ENCODE measurements at places on chromosomes 2 and 18.

- no peak overlapping the region for H3K27ac ChIP-seq
- peaks cover 2% of the 10 kb centered on the region for H3K4me1 ChIP-seq
- no peak for DNase-seq
- H3K27me3 ChIP-seq, result no peaks in the 10 kb centered on the region
Measured at GRCh38 chr2:176500901-176501300, 231.7 kb downstream of the MTX2 start.

GRCh38 chr2:171554991-171555615, 32.8 kb downstream of the CYBRD1 start:
- no peak for DNase-seq
- H3K27me3 ChIP-seq, result no peaks in the 10 kb centered on the region
- H3K36me3 ChIP-seq, result no peaks in the 10 kb centered on the region
- no peaks in the 10 kb centered on the region for H3K4me1 ChIP-seq

DNA sequence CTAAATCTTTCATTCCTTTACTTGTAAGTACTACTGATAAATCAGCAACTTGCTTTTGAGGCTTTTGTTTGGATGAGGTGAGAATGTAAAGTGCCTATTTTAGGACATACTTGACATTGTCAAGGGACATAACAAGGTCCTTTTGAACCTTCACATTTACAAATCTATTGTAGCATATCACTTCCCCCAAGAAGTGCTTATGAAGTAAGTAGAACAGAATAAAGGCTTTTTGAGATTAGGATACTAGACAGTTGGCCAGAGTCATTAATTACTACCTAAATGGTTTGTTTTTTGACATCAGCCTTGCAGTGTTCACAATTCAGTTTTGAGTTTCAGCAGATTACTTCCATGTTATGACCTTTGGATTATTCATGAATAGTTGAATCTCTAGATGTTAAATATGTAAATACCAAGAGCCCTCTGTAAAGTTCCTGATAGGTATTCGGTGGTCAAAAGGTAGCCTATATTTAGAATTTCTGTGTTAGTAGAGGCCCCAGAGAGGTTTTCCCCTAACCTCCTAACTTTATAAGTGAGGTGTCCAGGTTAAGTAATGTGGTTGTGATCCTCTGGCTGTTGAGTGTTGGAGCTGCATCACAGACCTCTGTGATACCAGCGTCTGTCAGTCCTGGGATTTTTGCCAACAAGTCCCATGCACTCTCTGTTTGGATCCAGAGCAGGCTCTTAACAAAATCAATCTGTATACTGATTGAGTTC, 67.2 kb downstream of the LCLAT1 start:
- H3K4me3 ChIP-seq, result no peak overlapping the region
- no peak for DNase-seq
- peaks cover 7% of the 10 kb centered on the region for H3K4me1 ChIP-seq
- peaks cover 4% of the 10 kb centered on the region for H3K36me3 ChIP-seq
- no peaks in the 10 kb centered on the region for H3K27me3 ChIP-seq

DNA sequence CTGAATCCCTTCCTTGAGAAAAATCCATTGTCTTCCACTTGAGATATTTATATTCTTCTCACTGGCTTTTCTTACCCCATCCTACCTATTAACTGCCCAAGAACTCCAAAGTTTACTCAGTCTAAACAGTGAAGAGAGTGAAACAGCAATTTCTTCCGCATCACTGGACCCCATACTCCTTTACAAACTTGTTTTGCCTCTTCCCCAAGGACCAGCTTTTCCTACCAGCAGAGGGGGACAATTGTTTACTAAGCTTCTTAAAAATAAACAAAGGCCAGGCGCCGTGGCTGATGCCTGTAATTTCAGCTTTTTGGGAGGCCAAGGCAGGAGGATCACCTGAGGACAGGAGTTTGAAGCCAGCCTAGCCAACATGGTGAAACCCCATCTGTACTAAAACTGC, 52.0 kb downstream of the LRATD1 start:
- no peak for DNase-seq
- no peak overlapping the region for H3K4me3 ChIP-seq
- H3K27ac ChIP-seq, result no peak overlapping the region
- H3K4me1 ChIP-seq, result no peaks in the 10 kb centered on the region
- no peaks in the 10 kb centered on the region for H3K27me3 ChIP-seq

GRCh38 chr18:46915800-46916550, 1.3 kb downstream of the PIAS2 start:
- DNase-seq, result no peak
- H3K4me1 ChIP-seq, result peaks cover 8% of the 10 kb centered on the region
- H3K27ac ChIP-seq, result no peak overlapping the region
- no peaks in the 10 kb centered on the region for H3K27me3 ChIP-seq
- no peaks in the 10 kb centered on the region for H3K36me3 ChIP-seq

DNA sequence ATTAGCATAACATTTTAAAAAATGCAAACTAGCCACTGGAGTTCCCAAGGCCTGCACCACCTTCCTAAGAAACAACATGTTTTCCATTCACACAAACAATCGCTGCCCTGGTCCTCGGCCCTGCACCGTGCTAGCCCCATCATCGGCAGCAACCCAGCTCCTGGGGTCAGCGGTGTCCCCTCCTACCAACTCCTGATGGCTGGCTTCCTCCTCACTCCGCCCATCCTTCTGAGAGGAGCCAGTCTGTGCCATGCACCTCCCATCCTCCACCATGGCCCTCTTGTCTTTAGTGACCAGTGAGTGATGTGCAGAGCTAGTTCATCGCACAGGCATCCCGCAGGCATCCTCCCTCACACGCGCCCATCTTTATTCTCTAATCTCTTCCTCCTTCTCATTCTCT, 81.9 kb downstream of the LONRF2 start:
- DNase-seq, result no peak
- H3K27me3 ChIP-seq, result no peaks in the 10 kb centered on the region
- H3K4me3 ChIP-seq, result no peak overlapping the region
- H3K4me1 ChIP-seq, result no peaks in the 10 kb centered on the region
- no peak overlapping the region for H3K27ac ChIP-seq

- DNase-seq, result peak; percentile 87
- H3K4me3 ChIP-seq, result no peak overlapping the region
- H3K4me1 ChIP-seq, result no peaks in the 10 kb centered on the region
- H3K36me3 ChIP-seq, result no peaks in the 10 kb centered on the region
- no peak overlapping the region for H3K27ac ChIP-seq
Measured at GRCh38 chr2:68362069-68362468, 3.0 kb upstream of the PLEK start.

DNA sequence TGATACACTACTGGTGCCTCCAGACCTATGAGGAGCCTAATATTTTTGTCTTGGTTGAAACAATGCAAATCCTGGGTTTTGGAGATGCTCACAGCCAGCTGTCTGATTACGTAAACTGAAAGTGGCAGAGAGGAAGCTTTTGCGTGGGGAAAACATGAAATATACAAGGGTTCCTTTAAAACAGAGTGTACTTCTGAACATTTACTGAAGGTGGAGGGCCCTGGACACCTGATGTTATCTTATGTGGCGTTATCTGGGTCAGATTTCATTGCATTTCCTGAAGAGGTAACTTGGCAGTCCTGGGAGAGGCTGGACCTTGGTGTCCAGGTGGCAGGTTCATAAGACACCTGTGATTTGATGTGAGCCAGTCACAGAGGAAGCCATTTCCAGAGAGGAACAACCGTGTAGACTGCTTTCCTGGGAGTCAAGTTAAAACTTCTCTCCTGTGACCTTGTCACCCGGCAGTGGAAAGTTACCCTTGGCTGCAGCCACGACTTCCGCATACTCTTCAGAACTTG, 105.0 kb downstream of the NEDD4L start:
- no peaks in the 10 kb centered on the region for H3K36me3 ChIP-seq
- no peak for DNase-seq
- H3K27ac ChIP-seq, result no peak overlapping the region
- no peak overlapping the region for H3K4me3 ChIP-seq

DNA sequence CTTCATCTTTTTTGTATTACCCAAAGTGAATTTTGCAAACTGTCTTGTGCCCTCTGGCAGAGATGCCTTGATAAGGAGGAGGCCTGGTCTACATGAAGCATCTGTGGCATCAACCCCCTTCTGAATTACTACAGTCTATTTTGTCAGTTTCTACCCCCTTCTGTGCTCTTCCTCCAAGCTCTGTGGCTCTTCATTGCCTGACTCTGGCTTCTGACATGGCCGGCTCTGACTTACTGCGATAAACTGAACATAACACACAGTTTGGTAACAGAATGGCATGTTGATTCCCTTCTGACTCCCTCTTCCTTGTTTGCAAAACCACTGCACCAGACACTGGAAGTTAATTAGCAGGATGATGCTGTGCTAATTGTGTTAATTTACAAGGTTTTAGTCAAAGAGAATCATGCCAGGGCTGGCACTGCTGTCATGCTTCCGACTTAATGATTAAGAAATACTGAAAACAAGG, 122.5 kb downstream of the FIGN start:
- DNase-seq, result no peak
- H3K27ac ChIP-seq, result no peak overlapping the region
- H3K36me3 ChIP-seq, result peaks cover 17% of the 10 kb centered on the region
- no peaks in the 10 kb centered on the region for H3K27me3 ChIP-seq

DNA sequence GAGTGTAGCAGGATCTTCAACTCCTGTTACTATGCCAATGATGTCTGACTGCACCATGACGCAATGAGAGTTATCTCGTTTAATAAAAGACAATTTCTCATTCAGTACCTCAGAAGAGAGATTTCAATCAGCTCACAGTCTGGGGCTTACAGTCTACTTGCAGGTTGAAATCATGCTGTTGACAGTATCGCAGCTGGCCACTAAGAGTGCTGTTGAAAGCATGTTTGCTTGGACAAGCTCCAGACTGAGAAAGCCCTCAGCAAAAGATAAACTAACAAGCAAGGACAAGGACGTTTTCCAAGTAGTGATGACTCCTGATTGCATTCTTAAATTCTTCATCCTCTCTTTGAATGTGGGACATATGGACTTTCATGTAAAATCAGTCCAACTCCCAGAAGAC, 145.2 kb upstream of the SYT4 start:
- no peaks in the 10 kb centered on the region for H3K4me1 ChIP-seq
- no peak for DNase-seq
- no peaks in the 10 kb centered on the region for H3K27me3 ChIP-seq

GRCh38 chr2:47641366-47641765, 141.6 kb upstream of the MSH6 start:
- no peaks in the 10 kb centered on the region for H3K27me3 ChIP-seq
- no peak for DNase-seq
- no peak overlapping the region for H3K4me3 ChIP-seq
- no peaks in the 10 kb centered on the region for H3K36me3 ChIP-seq
- H3K27ac ChIP-seq, result no peak overlapping the region
